ENCODE measurements at places on chromosomes 5 and 9.

DNA sequence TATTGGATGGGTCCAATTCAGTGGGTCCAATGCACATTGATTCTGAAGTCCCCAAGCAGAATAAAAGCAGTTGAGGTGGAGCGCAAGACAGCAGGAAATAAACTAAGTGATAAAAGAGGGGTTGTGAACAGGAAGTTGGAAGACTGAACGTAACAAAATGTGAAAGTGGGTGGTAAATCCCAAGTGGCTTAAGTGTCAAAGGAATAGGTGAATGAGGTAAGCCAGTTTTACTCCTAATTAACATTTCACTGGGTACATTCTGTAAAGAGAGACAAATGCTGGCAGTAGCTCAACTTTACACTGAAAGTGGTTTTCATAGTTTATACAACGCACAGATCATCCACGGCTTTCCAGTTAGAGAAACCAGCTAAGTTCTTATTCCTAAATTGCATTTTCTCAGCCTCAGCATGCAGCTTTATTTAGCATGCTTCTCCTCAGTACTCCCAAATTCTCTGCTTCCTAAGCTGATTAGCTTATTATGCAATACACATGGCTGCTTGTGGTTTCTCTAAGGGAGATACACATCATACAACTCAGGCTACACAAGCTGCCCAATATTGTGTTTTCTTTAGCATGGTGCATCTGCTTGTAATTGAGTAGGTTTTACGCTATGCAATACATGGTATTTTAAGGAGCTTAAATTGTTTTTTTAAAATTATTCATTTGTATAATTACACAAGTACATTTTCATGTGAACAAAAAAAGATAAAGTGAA is 34.2 kb upstream of the HSD17B4 start:
- DNase-seq, result peak; percentile 65

DNA sequence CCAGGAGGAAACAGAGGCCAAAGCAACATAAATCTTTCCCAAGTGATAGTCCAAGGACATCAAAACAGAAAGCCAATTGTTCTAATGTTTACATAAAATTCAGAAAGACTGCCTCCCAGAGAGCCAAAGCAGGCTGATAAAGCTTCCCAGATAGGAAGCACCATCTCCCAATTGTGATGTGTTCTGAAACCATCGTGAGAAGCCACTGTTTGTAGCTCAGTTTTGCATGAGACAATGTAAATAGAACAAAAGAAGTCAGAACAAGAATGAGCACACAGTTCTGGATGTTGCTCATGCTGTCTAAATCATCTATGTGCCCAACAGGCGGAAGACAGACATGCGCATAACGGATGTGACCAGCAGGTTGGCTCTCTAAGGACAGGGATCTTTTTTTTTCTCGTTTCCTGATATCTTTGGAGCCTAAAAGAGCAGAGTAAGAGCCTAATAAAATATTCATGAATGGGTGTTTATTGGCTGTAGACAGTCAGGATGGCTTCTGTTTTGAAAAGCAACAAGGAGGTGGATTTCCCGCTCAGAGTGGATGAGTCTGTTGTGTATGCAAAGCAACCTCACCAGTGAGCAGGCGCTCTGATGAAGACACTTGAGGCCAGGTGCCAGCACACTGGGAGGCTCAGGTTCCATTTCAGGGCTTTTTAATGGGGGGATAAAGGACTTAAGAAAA is 113.6 kb downstream of the GNA14 start:
- no peak for DNase-seq

- peak; percentile 57 for DNase-seq
Observed at GRCh38 chr9:14348373-14349145, 34.6 kb upstream of the NFIB start.

- no peak for DNase-seq
Observed at GRCh38 chr5:177301503-177302165, 1.9 kb downstream of the RAB24 start.

DNA sequence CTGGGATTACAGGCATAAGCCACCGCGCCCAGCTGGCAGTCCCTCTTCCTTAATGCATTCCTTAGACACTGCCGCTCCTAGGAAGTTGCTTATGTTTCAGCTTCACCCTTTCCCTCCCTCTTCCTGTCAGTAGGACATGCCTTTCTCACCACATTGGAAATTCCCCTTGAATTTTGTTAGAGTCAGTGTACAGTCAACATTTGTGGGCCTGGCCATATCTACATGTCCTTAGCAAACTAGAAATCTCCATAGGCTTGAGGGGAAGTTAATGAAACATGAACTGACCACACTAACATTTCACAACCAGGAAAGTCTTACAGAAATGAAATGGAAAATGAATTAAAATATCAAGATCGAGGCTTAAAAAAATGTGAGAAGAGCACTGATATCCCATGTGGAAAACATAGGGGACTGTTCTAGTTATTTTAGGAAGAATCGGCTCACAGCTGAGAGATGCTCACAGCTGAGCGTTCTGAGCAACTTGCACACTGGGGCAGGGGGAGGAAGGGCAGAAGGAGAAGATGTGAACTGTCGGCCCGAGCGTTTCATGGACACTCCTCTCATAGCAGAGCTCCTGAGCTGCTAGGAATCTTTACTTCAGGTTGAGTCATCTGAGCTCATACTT is 21.1 kb upstream of the LVRN start:
- DNase-seq, result peak; percentile 92

DNA sequence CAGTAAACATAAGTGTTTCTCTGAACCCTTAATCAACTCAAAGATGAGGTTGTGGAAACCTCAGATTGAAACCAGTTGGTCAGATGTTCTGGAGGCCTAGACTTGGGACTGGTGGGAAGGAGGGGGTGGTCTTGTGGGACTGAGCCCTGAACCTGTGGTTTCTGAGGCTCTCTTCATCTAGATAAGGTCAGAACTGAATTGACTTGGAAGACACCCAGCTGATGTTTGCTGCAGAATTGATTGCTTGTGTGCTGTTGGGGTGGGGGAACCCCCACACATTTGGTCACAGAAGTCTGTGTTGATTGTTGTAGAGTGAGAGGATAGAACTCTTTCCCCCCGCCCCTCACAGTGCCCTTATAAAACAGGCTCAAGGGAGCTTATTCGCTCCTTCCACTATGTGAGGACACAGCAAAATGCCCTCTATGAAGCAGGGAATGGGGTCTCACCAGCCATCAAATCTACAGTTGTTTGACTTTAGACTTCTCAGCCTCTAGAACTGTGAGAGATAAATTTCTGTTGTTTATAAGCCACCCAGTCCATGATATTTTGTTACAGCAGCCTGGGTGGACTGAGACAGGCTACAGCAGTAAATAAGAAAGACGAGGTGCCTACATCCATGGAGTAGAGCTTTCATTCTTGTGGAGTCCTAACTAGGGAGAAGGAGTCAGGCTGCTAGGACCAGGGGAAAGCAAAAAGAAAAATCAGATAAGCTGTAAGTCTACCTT is 25.7 kb upstream of the UGCG start:
- no peak for DNase-seq

DNA sequence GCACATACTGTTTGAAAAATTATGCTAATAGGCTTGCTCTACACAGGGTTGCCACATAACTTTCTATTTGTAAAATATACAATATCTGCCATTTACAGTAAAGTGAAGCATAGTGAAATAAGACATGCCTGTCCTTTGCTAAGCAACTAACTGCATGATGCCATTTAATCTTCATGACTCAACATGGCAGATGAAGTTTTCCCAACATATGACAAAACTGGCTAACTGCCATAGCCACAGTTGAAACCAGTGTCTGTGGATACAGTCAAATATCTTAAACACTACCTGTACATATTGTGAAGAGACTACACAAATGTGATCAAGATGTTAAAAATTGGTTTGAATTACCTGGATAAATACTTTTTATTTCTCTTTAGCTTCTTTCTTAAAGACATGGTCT is 3.1 kb upstream of the DMAC1 start:
- no peak for DNase-seq

DNA sequence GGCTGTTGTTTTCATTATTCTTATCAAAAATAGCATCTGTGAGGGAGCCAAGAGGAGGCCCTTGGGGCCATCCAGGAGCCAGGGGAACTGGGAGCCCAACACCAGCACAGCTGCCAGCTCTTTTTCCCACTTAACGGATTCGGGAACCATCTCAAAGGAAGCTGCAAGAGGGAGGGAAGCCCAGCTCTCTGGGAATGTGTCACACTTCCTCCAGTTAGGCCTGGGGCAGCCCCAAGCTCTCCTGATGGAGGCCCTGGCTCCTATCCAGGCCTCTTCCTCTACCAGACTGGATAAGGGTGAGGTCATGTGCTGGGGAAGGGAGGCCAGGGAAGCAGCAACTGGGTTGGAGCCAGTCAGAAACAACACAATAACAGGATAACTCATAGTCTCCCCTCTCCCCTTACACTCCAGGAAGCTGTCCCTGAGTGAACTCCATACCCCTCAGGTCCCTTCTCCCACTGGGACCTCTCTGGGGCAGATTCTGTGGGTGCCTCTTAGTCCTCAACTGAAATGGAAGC is 12.7 kb downstream of the CSF2 start:
- DNase-seq, result peak; percentile 93

DNA sequence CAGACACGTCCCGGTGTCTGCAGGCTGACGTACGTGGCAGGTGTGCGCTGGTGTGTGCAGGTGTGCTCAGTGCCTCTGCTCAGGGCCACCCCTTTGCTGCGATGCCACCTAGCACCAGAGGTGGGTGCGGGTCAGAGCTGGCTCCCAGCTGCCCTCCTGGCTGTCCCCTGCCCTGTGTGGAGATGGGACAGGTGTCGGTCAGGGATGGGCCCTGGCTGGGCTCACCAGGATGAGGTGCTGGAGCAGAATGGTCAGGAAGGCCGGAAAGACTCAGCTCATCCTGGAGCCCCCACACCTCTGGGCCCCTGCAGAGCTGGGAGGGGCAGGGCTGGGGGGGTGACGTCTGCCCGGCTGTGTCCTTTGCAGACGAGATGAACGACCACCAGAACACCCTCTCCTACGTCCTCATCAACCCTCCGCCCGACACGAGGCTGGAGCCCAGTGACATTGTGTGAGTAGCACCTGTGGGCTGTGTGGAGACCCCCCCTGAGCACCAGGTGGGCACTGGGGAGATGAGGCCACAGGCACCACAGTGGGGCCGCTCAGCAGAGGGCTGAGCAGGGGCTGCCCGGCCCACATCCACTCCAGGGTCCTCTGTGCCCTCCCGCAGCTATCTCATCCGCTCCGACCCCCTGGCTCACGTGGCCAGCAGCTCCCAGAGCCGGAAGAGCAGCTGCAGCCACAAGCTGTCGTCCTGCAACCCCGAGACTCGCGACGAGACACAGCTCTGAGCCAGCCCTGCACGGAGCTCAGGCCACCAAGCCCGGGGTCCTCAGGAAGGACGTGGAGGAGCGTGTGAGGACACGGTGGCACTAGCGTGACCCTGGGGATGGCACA is 89.7 kb downstream of the KCNT1 start:
- DNase-seq, result no peak

GRCh38 chr9:114497236-114497635 is 8.0 kb downstream of the WHRN start:
- DNase-seq, result no peak

GRCh38 chr9:4016789-4017188 is 283.1 kb downstream of the GLIS3 start:
- DNase-seq, result no peak

All from astrocyte of the spinal cord (primary cell).